ENCODE measurements at places on chromosomes 3 and 15. TPM values are rescaled to one million over a fixed set of nuclear protein-coding genes. Genes with fewer than 3 reads are reported as not detected.

KIF15 gene
- total RNA-seq = 15.5 TPM

PLS1 gene
- total RNA-seq = 2.2 TPM

TSPAN3 gene
- 166 TPM for total RNA-seq

SUSD5 gene
- total RNA-seq = 6.2 TPM

GOLGA8J gene
- total RNA-seq = not detected

SOX2 gene
- not detected for total RNA-seq

ERC2 gene
- 0.30 TPM for total RNA-seq

Data from bronchus fibroblast of lung (primary cell).